ENCODE measurements at places on chromosomes 4 and X.

DNA sequence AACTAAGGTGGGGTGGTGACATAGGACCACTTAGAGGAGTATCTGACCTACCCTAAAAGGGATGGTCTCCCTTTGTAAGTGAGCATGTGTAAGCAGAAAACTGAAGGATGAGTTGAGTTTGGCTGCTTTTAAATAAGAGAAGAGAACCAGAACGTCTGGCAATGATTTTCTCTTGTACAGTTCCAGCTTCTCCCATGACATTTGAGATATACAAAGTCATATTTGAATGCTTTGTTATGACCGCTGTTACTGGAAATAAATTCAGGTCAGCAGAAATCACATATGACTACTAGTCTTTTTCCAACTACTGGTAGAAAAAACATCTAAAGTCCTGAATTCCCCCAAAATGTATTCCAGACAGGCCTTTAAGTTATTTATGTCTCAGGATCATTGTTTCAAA lies 313.3 kb upstream of the BMP3 start:
- no peak for DNase-seq

DNA sequence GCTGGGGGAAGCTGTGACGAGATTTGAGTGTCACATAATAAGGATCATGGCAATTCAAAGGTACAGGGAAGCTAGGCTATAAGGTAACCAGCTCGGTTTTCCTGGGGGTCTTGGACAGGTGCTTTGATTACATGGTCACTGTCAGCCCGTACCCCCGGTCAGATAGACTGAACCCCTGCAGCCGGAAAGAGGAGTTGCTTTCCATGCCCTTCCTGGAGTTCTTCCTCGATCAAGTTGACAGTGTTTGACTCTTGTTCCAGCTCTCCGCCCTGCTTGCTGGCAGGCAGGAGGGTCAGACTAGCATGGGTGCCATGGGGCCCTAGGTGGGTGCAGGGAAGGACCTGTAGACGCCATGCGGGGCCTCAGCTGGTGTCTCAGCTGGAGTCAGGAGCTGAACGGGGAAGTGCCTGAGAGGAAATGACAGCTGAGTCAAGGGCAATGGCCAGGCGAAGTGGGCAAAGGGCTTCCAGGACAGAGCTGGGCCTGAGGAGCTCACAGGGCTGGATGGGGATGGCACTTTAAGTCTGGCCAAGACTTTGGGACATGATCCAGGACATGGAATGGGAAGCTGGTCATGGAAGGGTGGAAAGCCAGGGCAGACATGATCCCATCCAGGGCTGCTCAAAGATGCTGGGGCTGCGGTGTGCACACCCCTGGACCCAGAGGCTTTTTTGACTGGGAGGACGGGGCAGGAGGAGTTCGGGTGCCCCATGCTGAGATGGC lies 1.6 kb downstream of the TMEM187 start:
- no peak for DNase-seq

DNA sequence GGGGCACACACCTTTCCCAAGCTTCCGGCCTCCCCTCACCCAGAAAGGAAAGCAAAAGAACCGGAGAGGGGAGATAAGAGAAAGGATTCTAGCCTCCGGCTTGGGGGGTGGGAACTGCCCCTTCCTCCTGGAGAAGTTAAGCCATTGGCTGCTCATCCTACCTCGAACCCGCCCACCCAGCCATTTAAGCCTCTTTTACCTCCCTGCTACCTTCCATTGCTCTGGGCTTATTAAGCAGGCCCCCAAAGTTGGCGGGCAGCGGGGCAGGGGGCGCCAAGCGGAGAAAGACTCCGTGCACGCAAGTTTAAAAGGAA lies 2.3 kb downstream of the MAML3 start:
- no peak for DNase-seq

DNA sequence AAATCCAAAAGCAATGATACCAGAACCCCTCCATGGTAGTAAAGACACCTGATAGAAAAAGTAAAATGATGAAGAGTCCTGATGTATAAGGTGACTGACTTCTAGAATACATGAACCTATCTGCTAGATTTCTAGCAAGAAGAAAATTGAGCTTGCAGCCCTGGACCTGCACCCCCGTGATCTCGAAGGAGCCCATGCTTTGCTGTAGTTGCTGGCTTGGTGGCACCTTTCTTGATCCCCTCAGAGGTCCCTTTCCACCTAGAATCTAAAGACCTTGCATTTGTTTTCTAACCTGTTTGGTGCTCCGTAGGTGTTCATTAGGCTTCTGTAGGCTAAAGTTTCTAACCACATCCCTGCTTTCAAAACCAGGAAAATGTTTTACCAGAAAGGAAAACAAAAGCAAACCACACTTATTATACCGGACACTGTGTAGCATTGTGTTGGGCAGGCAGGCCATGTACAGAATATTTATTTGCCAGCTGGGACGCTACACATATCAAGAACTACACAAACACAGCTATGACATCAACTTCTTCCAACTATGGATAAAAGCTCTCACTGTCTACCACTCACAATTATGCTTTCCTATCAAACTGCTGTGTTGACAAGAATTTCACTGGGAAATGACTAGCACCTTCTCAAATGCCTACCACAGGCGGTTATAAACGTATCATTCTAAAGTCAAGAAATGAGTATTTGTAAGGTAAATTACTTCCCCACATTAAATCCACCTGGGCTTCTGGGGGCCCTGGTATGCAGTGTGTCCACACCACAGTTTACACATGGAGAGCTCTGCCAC lies 316.2 kb downstream of the UNC5C start:
- no peak for DNase-seq

DNA sequence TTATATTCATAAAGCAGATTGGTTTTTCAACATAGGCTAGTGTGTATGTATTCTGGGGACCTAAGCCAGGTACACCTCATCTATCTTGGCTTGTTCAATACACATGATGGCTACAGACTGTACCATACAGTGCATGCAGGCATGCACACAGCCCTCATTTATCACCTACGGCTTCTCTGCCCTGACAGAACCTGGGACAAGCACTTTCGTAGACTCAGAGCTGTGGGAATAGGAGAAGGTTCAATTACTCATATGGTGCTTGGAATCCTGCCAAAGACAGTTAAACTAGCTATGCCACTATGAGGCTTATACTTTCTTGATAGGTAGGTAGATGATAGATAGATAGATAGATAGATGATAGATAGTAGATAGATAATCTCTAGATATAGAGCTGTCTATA lies 457.2 kb downstream of the GALNTL6 start:
- no peak for DNase-seq

GRCh38 chr4:41359422-41359775 lies 102.7 kb downstream of the UCHL1 start:
- DNase-seq, result no peak
